ENCODE measurements at places on chromosomes 4 and X.

- DNase-seq: no peak
Measured at GRCh38 chrX:53422861-53423306, at the start of gene RIBC1. Gene RIBC1, plus strand, starts transcription at chrX:53422873. Its CDS starts 3,404 bp downstream, at chrX:53426277.

DNA sequence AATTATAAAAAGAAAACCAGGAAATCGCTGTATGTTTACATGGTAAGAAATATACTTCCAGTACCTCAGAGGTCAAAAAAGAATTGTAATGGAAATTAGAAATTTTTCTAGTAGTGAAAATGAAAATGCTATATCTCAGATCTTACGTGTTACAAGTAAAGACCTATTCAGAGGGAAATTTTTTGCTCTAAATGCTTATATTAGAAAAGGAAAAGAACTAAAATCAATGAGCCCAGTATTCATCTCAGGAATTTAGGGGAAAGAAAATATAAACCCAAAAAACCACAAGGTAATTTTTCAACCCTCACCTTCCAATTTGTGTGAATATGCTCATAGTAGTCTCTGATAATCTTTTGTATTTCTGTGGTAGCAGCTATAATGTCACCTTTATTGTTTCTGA is 145.6 kb downstream of the RAP1GDS1 start:
- DNase-seq: no peak

- no peak for DNase-seq
Measured at GRCh38 chrX:54423161-54423888, 16.9 kb upstream of the TSR2 start.

GRCh38 chrX:24563291-24564010 is 83.7 kb downstream of the PCYT1B start:
- no peak for DNase-seq

DNA sequence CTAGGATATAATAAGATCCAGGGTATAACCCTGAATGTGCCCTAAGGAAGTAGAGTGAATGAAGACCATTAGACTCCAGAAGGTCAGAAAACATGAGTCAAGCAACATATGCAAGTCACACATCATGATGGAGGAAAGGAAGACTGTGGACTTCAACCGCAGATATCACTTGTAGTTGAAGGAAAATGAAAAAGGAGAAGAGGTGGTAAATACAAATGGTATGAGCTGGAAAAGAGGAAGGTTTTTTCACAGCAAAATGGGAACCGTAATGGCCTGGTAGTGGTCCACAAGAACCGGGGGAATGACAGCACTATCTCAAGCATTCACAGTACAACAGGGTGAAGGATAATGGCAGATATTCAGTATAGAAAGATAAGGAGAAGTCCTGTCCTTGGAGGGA is 5.2 kb upstream of the SCFD2 start:
- no peak for DNase-seq

DNA sequence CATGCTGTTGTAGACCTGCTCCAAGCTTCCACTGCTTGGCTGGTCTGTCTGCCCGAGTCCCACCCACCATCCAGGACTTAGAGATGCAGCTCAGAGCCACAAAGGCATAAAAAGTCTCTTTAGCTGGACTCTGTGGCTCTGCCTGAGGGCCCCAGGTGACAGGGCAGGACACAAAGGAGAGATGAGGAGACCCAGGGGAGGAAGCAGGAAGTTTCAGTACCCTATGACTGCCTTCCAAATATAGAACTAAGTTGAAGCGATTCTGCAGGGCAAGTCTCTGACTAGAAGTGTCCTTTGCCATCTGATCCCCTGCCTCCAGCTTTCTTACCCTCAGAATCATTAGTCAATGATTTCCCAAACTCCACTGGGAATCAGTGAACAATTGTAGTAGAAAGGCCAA is 11.2 kb upstream of the CXCR3 start:
- DNase-seq: no peak

GRCh38 chr4:93748373-93749291 is 79.9 kb upstream of the ATOH1 start:
- no peak for DNase-seq

GRCh38 chrX:17580539-17581152 is 156.6 kb upstream of the SCML1 start:
- DNase-seq: peak; percentile 57

- DNase-seq: no peak
Measured at GRCh38 chrX:48709522-48710112, 13.1 kb downstream of the SUV39H1 start.

DNA sequence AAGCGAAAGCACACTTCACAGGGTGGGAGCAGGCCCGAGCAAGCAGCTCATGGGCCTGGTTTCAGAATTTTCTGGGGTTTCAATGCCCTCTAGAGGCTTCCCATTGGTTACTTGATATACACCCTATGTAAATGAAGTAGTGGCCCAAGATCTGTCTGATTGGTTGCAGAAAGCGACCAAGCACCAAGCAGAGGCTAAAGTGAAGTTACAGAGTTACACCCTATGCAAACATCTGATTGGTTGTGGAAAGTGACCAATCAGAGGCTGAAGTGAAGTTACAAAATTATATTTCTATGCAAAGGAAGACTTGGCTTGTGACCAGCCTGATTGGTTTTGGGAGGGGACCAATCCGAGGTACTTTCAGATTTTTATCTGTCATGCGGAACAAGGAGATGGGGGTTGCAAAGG is 8.2 kb downstream of the FHIP1A start:
- peak; percentile 28 for DNase-seq

GRCh38 chr4:72846280-72847111 is 223.0 kb downstream of the COX18 start:
- DNase-seq: no peak

DNA sequence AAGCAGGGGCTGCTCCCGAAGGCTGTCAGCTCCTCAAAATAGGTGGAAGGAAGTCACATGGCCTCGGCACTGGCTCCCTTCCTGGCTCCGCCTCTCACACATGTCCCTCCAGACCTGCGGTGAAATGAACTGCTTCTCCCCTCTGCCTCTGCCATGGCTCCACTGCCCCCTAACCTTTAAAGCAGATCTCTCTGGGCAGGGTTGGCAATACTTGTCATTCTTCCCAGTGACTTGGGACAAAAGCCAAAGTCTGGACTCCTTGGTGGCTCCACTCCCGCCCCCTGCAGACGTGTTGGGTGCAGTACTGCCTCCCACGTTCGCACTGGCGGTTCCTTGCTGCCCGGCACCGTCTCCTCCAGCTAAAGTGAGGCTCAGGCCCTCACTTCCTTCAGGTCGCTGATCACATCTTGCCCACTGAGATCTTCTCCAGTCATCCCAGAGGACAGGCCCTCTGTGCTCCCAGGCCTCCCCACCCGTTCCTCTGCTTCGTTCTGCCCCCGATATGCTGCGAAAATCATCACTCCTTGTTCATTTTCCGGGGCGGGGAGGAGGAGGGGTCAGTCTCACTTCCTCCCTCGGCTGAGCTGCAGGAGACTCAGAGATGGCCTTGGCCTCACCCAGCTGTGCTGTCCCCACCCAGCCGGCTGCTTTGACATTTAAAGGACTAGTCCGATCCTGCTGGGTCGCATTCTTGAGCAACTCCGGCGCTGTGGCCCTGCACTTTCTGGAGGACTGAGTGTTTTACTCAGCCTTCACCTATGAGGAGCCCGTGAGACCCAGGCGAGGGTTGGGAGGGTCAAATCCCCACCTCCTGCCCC is 97.4 kb downstream of the PHKA2 start:
- DNase-seq: peak; percentile 51

GRCh38 chr4:17324386-17324830 is 187.5 kb downstream of the QDPR start:
- peak; percentile 39 for DNase-seq

DNA sequence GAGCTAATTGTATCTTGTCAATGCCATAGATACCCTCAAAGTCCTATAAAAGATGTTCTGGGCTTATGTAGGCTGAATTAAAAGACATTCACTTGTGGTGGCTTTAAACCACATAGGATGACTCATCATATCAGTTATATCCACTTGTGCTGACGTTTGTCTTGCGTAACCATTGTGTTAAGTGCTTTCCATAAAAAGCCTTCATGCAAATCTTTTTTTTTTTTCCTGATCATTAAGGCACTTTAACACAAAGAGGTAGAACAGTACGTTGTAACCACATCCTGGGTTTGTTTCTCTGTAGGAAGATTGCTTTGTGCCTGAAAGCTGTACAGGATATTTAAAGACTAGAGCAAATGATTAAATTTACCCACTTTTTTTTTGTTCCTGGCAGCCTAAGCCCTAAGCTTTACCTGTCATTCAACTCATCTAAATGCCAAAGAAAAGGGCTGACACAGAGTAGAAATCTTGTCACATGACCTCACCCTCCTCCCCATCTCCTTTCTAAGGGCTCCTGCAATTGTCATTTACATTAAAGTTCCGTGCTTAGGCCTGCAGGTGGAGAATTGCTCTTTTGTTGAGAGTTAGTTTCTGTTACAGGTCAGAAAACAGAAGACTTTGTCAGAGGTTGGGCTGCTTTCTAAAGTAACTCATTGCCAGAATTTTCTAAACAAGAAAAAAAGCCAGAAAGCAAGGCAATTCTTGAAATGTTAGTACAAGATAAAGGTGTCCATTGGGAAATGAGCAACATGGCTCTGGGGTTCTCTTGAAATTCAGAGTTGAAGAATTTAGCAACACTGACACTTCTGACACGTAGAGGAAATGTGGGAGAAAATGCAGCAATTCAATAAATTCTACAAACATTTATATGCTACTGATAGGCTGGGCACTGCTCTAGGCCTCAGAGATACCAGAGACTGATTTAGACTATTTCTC is 555.6 kb downstream of the PPARGC1A start:
- peak; percentile 2 for DNase-seq

DNA sequence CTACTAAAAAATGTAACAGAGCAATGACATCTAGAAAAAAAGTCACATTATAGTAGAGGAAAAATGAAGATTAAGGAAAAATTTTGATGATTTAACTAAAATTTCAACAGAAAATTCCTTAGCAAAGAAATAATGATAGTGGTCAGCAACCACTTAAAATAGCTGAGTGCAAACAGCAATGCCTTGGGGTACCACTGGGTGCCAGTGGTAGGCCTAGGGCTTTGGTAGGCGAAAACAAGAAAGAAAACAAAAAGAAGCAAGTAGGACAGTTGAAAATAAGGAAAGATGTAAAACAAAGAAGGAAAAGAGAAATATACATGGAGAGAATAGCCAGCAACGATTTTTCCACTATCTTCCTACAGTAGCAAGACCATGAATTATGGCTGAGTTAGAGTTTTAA is 313.5 kb upstream of the IRS4 start:
- DNase-seq: no peak

GRCh38 chrX:68693481-68694434 is 46.3 kb downstream of the STARD8 start:
- DNase-seq: peak; percentile 29

DNA sequence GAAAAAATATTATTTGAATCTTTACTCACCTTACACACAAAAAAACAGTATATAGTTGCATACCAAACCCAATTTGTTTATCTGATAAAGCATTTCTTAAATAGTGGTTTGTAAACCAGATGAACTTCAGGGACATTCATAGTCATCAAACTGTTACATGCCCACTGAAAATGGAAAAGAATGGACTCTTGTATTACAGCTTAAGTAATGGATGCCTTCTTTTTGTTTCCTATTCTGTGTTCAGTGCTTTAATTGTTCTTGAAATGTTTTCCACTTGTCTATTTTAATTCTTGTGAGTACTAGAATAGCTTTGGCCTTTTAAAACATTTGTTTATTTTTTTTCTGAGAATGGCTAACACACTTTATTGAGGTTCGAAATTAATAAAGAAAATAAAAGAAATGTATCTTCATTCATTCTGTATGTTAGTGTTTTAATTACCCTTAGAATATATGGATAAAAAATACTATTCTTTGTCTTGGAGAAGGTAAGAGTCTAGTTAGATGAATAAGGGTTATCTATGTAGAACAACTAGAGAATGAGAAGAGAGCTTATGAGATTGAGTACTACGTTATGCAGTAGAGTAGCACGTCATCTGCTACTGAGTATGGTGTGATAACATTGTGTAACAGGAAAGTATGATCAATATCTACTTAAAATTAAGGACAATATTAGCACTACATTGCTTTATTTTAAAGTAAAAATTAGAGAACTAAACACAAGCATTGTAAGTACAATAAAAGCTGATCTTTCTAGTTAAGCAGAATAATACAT is 9.9 kb downstream of the CPEB2 start:
- no peak for DNase-seq
